ENCODE measurements at places on chromosomes 5 and 9. TPM values are rescaled to one million over a fixed set of nuclear protein-coding genes. Genes with fewer than 3 reads are reported as not detected.
A peak's percentile ranks its signal among the peaks of the same experiment; 100 is the strongest.

DNA sequence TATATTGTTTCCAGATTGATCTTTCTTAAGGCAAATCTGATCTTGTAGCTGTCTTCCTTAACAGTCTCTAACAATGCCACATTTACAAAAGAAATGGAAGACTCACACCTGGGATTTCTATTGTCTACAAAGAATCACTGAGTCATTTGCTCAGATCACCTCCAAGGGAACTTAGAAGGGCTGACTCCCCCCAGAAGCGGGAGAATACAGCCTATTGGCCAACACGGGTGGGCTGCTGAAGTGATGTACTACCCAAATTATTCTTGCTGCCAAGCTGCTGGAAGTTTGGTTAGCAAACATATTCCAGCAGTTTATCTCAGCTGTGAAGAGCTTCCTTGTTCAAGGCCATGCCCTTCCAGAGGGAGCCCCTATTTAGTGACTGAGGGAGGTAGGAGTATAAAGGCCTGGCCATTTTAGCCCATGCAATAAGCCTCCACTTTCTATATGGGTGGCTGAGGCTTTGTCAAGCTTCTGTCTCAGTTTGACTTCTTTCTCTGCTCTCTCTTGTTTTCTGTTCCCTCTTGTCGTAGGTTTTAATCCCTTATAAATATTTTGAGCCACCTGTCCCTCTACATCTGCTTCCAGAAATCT is 379.4 kb downstream of the PRR16 start:
- no peaks in the 10 kb centered on the region for H3K36me3 ChIP-seq
- H3K27ac ChIP-seq: no peak overlapping the region
- H3K27me3 ChIP-seq: no peaks in the 10 kb centered on the region
- H3K4me1 ChIP-seq: no peaks in the 10 kb centered on the region

DNA sequence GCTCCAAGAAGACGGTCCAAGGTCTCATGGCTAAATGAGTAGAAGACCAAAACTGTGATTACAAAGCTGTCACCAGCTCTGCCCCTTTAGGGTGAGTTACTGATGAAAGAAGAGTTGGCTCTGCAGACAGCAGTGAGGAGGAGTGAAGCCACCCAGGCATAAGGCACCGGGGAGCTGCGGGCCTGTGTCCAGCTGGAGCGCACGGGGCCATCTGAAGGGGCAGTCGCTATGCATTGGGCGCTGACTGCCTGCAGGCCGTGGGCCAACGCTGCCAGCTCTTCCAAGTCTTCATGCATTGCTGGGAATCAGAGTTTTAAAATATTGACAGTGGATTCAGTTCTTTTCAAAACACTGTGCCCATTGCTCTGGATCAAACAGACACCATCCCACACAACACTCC is 70.3 kb downstream of the DAPK1 start:
- H3K36me3 ChIP-seq: no peaks in the 10 kb centered on the region
- no peak overlapping the region for H3K27ac ChIP-seq
- DNase-seq: no peak

- no peak for DNase-seq
- H3K27ac ChIP-seq: no peak overlapping the region
- no peaks in the 10 kb centered on the region for H3K36me3 ChIP-seq
- no peaks in the 10 kb centered on the region for H3K27me3 ChIP-seq
Observed at GRCh38 chr9:72888067-72888466, 64.8 kb downstream of the ALDH1A1 start.

DNA sequence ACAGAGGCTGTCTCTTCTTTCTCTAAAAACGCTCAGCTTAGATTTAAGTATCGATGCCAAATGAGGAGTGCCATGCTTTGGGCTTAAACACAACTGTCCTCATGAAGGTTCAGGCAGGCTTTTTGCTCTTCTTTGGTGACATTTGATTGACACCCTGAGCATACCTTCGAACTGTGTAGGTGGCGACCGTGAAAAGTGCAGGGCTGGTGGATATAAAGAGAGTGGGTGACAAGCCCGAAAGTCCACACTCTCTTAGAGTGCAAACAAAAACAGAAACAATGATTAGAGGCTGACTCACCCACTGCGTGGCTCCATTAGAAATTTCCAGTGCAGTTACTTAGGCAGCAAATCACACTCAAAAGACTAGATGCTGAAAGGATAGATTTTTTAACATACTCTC is 141.7 kb downstream of the SYK start:
- H3K27ac ChIP-seq: no peak overlapping the region
- no peak overlapping the region for H3K4me3 ChIP-seq
- no peaks in the 10 kb centered on the region for H3K27me3 ChIP-seq
- H3K36me3 ChIP-seq: no peaks in the 10 kb centered on the region
- no peaks in the 10 kb centered on the region for H3K4me1 ChIP-seq

DNA sequence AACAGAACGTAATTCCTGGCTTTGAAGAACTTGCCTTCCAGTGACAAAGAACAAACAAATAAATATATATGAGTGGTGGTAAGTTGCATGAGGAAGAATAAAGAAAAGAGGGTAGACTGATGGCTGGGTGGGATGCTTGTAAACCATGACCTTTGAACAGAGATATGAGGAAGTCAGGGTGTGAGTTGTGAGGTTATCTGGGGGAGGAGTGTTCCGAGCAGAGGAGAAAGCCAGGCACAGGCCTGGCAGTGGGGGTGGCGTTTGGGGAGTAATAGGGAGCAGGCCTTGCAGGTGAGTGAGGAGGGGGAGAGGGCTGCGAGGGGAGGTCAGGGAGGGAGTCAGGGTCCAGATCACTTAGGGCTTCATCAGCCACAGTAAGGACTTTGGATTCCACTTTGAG is 213.4 kb downstream of the PTTG1 start:
- H3K27ac ChIP-seq: no peak overlapping the region
- no peak overlapping the region for H3K4me3 ChIP-seq
- H3K36me3 ChIP-seq: no peaks in the 10 kb centered on the region

DNA sequence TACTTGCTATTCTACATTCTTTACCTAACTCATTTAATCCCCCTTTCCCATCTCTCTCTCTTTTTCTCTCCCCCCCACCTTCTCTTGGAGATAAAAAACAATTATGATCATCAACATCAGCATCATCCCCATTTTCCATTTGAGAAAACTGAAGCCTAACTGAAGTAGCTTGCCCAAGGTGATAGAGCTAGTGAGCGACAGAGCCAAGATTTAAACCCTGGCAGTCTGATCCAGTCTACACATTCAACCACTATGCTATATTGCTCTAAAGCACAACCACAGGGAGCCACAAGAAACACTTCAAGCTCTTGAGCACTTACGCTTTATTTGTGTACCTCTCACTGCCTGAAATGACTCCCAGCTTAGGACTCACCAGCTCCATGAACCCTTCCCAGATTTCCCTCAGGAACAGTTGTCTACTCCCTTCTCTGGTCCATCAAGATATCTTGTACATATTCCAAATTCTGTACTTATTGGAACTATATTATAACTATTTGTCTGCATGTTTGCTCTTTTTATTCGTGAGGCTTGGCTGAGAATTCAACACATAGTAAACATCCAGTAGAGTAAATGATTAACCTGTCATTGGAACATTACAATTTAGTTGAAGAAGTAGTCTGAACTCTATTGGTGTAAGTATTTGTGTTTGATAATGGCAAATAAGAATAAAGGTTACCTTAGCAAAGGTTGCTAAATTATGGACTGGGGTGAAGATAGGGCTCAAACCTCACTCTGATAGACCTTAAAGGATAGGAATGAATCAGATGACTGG is 164.8 kb downstream of the EFNA5 start:
- no peaks in the 10 kb centered on the region for H3K27me3 ChIP-seq
- peaks cover 4% of the 10 kb centered on the region for H3K4me1 ChIP-seq
- DNase-seq: no peak
- no peaks in the 10 kb centered on the region for H3K36me3 ChIP-seq

DNA sequence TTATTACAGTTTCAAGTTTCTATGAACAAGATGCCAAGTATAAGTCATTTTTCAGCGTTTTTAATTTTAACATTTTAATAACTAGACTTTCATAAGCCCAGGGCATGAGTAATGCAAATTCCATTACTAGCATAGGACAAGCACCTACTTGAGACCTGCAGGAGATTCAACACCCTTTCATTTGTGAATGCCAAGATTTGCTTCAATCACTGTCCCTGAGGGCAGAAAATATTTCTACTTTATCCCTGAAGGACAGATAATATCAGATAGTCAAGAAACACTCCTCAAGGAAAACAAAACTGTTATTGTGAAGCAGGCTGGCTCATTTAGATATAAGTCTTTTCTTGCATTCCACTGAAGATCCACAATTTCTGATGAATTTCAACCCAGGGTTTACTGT is 27.7 kb upstream of the ZNF622 start:
- H3K4me1 ChIP-seq: no peaks in the 10 kb centered on the region
- DNase-seq: no peak
- H3K4me3 ChIP-seq: no peak overlapping the region

SLIT3 gene
- 26.4 TPM for total RNA-seq

DNA sequence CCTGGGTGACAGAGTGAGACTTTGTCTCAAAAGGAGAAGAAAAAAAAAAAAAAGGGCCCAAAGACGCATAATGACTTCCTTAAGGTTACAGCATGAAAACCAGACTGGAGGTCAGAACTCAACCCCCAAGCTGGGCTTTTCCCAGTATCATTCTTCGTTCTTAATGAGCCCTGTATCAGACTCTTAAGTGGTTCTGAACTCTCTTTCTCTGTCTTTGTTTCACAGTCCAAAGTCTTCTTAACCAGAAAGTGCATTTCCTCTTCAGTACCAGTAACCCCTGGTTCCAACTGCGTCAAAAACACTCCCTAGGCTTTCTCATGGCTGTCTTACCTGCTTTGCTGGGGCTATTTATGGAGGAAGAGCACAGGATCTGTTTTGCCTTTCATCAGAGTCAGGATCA is 38.4 kb upstream of the SHB start:
- no peak overlapping the region for H3K27ac ChIP-seq
- H3K4me1 ChIP-seq: no peaks in the 10 kb centered on the region
- H3K27me3 ChIP-seq: no peaks in the 10 kb centered on the region
- no peak for DNase-seq

BTNL9 gene
- total RNA-seq: 37.5 TPM

DNA sequence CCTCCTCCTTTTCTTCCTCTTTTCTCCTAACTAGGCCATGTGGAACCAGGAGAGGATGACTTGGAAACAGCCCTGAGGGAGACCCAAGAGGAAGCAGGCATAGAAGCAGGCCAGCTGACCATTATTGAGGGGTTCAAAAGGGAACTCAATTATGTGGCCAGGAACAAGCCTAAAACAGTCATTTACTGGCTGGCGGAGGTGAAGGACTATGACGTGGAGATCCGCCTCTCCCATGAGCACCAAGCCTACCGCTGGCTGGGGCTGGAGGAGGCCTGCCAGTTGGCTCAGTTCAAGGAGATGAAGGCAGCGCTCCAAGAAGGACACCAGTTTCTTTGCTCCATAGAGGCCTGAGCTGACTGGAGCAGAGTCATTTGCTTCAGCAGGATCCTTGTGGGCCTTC is 13.7 kb downstream of the NUDT2 start:
- no peak for DNase-seq
- no peaks in the 10 kb centered on the region for H3K36me3 ChIP-seq
- H3K4me1 ChIP-seq: no peaks in the 10 kb centered on the region
- no peaks in the 10 kb centered on the region for H3K27me3 ChIP-seq
- no peak overlapping the region for H3K4me3 ChIP-seq

PKD2L2 gene
- not detected for total RNA-seq

GADD45G gene
- total RNA-seq: 1.2 TPM

FGF1 gene
- not detected for total RNA-seq

- no peak overlapping the region for H3K27ac ChIP-seq
- H3K27me3 ChIP-seq: no peaks in the 10 kb centered on the region
- H3K4me3 ChIP-seq: no peak overlapping the region
Observed at GRCh38 chr9:98099346-98099745, 19.7 kb downstream of the TRIM14 start.

MAST4 gene
- 1.8 TPM for total RNA-seq

SPATA31E1 gene
- not detected for total RNA-seq

PCDHB10 gene
- total RNA-seq: 0.72 TPM

DNA sequence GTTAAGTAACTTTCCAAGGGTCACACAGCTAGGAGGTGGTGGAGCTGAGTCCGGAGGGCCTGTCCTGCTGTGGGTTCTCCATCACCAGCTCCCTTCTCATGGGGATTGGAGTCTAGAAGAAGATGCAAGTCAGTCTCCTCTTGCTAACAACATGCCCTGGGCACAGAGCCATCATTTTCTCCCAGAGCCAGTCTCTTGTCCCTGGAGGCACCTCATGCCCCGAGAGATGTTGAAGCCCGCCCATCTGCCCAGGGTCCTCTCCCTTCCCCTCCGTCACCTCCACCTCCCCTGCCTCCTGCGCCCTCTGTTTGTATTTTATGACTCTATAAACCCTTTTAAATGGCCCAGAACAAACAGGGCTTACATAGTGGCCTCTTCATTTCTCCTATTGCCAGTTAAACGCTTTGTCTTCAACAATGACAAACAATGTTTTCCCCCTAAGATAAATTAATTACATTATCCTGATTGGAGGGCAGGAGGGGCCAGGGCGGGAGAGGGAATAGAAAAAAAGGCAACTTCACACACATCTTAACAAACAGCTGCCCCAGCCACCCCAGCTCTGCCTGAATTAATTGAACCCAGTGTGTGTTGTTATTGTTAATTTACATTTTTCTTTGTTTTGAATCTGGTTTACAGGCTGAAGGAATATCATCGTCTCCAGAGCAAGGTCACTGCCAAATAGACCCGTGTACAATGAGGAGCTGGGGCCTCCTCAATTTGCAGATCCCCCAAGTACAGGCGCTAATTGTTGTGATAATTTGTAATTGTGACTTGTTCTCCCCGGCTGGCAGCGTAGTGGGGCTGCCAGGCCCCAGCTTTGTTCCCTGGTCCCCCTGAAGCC is 55.8 kb downstream of the ASS1 start:
- H3K4me3 ChIP-seq: no peak overlapping the region
- no peaks in the 10 kb centered on the region for H3K27me3 ChIP-seq
- no peaks in the 10 kb centered on the region for H3K4me1 ChIP-seq
- H3K27ac ChIP-seq: no peak overlapping the region
- no peaks in the 10 kb centered on the region for H3K36me3 ChIP-seq

DNA sequence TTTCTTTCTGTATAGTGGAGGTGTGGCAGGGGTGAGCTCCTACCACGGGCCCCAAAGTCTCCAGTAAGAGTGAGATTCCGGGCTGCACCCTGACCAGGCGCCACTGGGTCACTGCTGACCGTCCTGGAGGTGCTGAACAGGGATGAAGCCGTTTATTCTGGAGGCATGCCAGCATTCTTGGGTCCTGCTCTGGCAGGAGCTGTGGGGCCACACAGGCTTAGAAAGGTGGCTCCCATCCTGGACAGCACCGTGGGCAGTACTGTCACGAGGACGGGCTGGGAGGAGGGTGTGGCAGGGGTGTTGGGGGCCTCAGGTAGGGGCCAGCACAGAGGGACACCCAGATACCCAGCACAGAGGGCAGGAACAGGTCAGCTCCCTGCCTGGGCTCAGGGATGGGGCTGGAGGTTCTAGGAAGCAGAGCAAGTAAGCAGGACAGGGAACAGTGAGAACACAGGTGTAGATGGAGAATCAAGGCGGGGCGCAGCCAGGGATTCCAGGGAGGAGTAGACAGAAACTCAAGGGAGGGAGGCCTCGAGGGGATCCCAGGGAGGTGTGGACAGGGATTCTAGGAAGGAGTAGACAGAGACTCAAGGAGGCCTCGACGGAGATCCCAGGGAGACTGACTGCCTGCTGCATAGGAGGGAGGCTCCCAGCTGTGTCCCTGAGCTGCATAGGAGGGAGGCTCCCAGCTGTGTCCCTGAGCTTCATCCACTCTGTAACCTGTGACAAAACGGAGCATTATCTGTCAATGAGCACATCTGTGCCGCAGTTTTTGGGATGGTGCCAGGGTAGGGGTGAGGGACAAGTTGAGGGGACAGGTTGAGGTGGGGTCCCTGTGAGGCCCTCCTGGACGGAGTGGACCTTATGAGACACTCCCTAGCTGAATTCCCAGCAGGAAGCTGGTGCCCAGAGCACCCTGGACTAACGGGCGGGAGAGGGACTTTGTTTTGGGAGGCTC is 1.1 kb upstream of the PLEKHG4B start:
- H3K27me3 ChIP-seq: peaks cover 3% of the 10 kb centered on the region
- peaks cover 21% of the 10 kb centered on the region for H3K4me1 ChIP-seq
- H3K4me3 ChIP-seq: peak overlapping the region; percentile 49
- H3K27ac ChIP-seq: peak overlapping the region; percentile 54
- H3K36me3 ChIP-seq: no peaks in the 10 kb centered on the region

CDH9 gene
- 0.10 TPM for total RNA-seq

Data from Panc1 (cell line).